Activated CD8-positive, alpha-beta memory T cell treated with anti-CD3 and anti-CD28 coated beads for 1 hour (primary cell): ENCODE measurements at places on chromosomes 3 and 15.

- DNase-seq: no peak
These were observed 288.6 kb downstream of the UACA start for GRCh38 chr15:70474471-70475406.

- DNase-seq: no peak
These were observed 28.8 kb downstream of the PSTPIP1 start for GRCh38 chr15:77023576-77024272.

GRCh38 chr3:126858887-126859286, 124.0 kb upstream of the PLXNA1 start:
- DNase-seq: no peak

DNA sequence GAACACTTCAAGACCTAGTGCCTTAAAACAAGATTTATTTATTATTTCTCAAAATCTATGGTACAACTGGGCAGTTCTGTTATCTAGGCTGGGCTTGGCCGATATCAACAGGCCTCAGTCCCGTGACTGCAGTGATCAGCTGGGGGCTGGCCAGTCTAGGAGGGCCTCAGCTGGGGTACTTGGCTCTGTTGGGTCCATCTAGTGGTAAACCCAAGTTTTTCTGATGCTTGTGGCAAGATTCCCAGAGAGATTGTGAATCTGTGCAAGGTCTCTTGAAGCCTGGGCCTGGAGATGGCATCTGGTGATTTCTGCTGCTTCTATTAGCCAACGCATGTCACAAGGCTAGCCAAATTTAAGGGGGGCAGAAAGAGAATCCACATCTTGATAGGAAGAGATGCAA, 482.4 kb upstream of the SGO1 start:
- DNase-seq: no peak

- no peak for DNase-seq
These were observed 616.1 kb upstream of the ALCAM start for GRCh38 chr3:104750581-104750980.

GRCh38 chr3:85476891-85477495, 518.2 kb downstream of the CADM2 start:
- no peak for DNase-seq

GRCh38 chr3:43000387-43000786, 21.3 kb downstream of the GASK1A start:
- no peak for DNase-seq

- no peak for DNase-seq
These were observed 9.7 kb upstream of the CYFIP1 start for GRCh38 chr15:22989576-22990477.

GRCh38 chr3:107855710-107856109, 235.1 kb downstream of the CD47 start:
- DNase-seq: no peak

DNA sequence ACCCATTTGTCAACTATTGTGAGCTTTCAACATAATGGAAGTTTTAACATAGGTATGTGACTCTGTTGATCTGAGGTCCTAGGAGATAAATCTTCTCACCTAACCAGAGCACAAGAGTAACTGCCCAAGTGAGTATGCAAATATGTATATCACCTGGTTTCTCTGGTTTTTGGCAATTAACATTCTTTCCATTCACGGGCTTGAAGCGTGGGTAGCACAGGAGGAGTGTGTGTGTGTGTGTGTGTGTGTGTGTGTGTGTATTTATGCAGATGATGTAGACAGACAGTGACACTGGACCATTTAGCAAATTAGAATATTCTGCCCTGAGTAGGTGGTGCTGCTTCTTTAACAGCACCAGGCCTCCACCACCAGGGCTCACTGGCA, 15.0 kb downstream of the EPHB1 start:
- no peak for DNase-seq

DNA sequence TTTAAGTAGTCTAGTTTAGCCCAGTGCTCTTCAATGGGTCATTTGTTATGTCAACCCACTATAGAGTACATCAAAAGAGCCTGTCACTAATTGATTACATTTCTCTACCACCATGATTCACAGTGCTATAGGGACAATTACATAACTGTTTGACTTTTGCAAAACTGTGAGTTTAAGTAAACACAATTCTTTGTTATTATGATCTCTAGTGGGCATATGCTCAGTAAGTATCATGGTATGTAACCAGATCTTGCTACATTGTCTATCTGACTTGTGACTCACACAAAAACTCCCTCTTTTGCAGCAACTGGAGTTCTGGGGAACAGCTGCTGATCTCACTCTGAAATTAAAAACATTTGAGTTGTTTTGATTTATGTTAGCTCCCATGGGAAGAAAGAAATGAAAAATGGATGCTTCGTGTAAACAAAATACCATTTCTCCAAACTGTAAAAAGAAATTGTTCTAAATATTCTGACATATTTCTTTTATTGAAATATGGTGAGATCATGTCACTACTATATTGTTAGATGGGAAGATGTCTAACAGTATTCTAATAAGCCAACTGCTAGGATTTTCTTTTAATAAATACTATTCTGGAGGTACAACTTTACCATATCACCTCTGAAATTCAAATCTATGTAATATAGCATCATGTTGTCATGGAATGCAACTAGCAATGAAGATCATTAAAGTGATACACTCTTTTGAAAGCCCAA, 470.4 kb downstream of the ROBO1 start:
- DNase-seq: no peak

- DNase-seq: no peak
These were observed 38.1 kb downstream of the C3orf70 start for GRCh38 chr3:185114756-185115155.

DNA sequence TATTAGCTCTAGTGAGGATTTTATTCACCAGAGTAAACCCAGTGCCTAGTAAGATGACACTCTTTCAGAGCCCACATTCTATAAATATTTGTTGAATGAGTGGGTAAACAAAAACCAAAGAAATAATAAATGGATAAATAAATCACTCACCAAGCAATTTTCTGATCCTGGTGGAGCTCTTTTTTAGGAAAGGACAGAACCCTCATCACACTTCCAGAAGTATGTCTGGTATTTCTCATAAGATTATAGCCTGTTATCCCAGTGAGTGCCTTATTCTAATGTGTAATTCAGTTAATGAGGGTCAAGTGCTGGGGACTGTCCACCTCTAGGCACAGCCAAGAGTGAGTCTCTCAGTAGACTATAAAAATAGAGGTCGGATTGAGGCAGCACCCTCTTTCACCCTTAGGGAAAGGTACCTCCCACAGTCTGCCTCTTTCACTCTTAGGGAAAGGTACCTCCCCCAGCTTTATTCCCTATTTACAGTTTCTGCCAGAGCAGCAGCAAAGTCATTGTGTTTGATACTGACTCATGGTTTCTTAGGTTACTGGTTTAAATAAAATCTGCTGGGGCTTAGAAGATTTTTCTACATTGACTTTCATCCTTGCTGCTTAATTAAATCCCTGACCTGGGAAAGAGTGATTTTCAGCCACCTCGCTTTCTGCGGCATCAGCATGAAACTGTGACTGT, 145.0 kb downstream of the STAC start:
- no peak for DNase-seq

DNA sequence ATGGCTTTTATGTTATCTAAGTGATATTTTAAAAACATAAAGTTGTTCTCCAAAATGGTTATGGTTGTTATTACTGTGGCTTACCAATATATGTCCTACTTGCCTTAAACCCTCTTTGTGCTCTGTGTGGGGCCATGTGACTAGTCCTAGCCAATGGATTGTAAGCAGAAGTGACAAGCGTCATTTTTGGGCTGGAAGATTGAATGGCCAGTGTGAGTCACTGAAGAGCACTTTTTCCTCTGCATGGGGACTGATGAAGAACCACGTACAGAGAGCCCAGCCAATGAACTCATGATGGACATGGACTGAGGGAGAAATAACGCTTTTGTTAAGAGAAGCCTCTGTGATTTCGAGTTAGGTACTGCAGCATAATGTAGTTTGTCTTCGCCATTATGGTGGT, 332.7 kb downstream of the EDEM1 start:
- no peak for DNase-seq

- DNase-seq: no peak
These were observed 3.3 kb upstream of the NDN start for GRCh38 chr15:23690450-23690852.

- peak; percentile 18 for DNase-seq
These were observed 36.3 kb upstream of the GNB5 start for GRCh38 chr15:52227456-52227855.

GRCh38 chr3:178487752-178488151, 48.5 kb upstream of the KCNMB2 start:
- no peak for DNase-seq

DNA sequence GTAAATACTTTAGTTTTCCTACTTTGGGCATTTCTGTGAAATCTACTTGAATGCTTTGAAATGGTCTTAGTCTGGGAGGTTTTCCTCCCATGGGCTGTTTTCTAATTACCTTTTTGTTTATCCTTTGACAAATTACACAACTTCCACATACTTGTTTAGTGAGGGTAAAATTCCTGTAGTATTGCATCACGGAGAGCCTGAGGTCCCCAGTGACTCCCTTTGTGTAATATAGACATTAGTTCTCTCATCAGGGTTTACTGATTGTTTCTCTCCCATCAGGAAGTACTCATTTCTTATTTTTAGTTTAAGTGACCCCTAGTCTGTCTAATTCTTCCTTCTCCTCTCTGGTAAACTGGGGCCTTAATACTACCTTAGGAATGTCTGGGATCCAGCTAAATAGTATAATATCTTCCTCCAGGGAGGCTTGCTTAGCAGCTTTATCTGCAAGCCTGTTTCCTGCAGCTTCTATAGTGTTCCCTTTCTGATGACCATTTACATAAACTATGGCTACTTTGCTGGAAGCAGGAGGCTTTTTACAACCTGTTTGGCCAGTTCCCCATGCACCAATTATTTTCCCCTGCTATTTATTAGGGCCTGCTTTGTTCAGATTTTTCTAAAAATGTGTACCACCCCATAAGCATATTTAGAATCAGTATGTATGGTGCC, 87.2 kb upstream of the XCR1 start:
- DNase-seq: no peak

GRCh38 chr3:149739396-149739795, 12.9 kb downstream of the COMMD2 start:
- no peak for DNase-seq

GRCh38 chr3:49669352-49669751, 4.8 kb upstream of the APEH start:
- DNase-seq: no peak

DNA sequence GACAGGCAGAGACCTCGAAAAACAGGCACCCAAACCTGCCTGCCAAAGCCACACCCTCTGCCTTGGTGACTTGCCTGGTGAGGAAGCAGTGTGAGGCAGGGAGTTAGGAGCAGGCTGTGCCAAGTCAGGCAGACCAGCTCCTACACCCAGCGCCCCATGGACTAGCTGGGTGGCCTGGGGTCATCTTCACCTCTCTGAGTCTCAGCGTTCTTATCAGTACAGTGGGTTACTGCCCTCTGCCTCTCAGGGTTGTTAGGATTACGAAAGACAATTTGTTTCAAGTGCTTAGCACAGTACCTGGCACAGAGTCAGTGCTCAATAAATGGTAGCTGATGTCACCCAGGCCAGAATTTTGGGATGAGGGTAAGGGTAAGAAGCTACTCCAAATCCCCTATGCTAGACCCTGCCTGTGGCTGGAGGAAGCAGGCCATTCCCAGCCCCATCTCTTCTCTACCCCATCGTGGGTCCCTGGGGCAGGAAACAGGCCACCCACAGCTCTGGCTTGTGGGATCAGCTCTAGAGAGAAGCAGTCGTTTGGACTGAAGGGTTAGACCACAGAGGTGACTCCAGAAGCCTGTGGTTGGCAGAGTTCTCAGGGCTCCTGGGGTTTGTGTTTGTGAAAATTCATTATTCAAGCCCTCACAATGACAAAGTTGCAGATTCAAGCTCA, 10.1 kb downstream of the SLC51B start:
- DNase-seq: no peak

DNA sequence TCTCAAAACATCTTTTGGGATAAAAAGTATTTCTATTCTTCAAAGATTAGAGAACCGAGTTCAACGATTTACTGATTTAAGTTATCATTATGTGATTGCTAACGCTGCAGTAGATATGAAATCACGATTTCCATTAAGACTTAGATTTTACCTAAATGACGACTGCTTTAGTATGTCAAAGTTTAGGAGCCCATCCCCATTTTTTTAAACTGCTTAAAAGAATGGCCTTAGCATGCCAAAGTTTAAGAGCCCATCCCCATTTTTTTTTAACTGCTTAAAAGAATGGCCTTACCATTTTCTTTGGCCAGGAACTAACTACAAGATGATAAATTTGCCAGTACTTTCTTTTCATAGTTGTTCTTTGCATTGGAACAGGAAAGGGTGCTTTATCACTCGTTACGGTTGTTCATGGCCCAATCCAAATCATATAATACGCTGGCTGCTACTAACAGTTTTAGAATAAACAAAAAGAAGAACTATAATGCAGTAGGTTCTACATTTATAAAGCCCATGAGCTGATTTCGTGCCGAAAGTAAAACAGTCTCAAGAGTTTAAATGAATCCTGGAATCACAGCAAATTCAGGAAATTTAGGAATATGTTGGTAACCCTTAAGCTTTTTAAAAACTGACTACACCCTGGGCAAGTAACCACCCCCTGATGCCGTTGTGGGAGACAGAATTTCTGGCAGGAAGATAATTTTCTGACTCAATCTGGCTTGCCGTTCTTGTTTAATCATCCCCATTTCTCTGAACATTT, 869 bp upstream of the TSC22D2 start:
- DNase-seq: no peak

GRCh38 chr3:43525941-43526607, 95.7 kb downstream of the ANO10 start:
- no peak for DNase-seq

DNA sequence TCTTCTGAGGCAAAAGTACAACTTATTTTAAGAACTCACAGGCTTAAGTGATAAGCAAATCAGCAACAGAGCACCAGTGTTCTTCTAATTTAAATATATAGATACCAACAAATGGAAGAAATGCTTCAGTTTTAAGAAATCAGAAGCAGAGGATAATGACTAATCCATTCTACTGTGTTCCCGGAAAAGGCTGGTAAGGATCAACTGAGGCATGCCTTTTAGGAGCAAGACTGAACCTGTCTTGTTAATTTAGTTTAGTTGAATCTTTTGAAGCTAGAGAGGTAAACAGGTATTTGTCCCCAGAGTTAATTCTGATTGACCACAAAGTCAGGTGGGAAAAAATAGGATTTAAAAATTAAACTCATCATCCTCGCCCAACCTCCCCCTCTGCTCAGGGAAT, 51.8 kb downstream of the TAMM41 start:
- DNase-seq: no peak

DNA sequence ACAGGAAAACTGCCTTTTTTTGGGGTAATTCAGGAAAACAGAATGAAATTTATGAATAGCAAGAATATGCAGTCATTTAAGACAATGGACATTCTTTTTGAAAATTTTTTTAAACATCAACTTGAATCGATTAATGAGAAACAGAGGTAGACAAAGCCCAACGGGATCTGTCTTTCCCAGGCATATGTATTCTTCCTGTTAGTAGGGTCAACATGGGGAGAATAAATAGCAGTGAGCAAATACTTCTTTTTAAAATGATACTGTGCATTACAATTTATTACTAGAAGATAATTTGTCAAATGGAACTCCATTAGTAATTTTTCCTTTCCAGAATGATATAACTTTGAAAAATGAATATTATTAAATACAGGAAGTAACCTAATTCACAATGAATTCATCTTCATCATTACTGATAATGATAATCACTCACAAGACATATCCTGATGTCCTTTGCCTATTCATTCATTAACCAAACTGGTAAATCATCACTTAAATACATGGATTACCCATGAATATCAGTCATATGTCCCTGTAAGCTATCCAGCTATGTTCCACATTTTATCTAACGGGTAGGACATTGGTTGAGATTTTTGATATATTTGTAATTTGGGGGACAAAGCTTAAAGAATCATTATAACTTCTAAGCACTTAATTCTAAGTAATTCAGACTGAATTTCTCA, 209.2 kb upstream of the CDIN1 start:
- no peak for DNase-seq
